ENCODE measurements at places on chromosomes 16 and 17.

DNA sequence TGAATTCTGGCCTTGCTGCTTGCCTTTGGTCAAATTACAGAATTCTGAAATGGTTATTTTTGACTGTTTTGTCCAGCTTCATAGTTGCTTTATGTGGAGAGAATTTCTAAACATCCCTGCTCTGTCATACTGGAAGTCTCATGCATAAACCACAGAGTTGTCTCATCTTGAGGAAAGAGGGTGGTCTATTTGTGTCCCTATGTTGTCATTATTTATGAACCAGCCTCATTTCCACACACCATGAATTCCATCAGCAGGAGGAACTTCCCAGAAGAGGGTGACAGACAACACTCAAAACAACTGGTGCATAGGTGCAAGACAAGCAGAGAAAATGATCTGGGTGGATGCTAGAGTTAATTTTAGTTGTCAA, 525.8 kb upstream of the GOT2 start:
- DNase-seq, result no peak

GRCh38 chr16:78969721-78970120, 630.8 kb downstream of the MAF start:
- no peak for DNase-seq

DNA sequence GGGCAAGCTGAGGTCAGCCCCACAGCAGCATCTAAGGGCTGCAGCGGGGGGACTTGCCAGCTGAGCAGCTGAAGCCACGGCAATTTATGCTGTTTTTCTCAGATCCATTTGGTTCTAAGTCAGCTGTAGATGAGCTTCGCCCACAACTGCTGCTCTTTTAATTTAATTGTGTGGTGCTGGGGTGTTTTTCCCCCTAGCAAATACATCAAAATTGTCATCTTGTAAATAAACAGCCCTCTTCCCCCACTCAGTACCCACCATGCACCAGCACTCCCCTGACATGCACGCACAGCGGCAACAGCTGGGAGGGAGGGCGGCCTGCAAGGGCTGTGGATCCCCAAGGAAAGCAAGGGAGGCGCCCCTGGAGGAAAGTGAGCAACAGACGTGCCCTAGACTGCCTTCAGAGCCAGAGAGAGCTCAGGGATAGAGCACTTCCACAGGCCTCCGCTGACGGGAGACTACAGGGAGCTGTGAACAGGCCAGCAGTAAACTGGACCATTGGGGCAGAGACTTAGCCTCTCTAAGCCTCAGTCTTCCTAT, 149.5 kb downstream of the TMEM132E start:
- DNase-seq, result no peak

DNA sequence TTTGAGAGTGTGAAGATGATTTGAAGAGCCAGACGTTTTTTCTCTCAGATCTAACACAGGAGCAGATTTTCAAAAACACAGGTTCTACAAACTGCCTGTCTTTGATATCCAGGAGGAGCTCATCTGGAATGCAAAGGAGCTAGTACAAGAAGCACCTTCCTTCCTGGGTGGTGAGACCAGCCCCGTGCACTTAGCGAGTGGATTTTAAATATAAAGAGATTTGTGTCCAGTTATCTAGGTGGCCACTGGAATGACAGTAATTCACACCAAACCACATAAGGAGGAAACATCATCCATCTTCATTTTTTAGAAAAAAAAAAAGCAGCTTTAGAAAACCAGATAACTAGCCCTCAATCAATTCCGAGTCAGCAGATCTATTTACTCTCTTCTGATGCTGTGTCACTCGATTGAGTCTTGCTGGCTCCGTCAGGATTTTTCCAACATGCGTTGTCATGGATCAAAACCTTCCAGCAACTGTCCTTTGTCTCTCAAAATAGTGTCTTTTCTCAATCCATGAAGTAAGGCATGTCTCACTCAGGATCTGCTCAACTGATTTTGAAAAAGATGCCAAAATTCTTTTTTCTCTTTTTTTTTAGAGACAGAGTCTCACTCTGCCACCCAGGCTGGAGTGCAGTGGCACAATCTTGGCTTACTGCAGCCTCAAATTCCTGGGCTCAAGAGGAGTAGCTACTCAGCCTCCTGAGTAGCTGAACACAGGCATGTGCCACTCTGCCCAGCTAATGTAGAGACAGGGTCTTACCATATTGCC, 451.2 kb upstream of the PSMD7 start:
- no peak for DNase-seq

- DNase-seq, result no peak
These were observed 96.6 kb downstream of the NXN start for GRCh38 chr17:882827-883585.

DNA sequence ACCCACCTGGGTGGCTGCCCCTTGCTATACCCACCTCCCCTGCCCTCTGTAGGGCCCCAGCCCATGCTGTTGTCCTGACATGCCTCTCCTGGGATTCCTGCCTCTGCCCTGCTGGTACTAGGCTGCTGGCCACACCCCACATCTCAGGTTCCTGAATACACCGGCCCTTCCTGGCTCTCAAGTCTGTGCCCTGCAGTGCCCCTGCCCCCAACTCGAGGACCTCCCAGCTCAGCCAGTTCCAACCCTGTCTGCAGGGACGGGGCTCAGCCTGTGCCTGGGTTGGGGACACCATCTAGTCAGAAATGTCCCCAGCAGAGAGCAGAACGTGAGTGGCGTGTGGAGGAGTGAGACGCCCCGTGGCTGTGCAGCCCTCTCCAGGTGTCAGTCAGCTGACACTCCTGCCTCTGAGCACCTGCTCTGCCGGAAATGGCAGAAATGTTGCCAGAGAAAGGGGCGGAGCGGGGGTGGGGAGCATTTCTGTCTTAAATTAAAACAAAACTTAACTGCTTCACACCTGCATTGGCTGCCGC, 28.7 kb downstream of the ACSF3 start:
- DNase-seq, result no peak

DNA sequence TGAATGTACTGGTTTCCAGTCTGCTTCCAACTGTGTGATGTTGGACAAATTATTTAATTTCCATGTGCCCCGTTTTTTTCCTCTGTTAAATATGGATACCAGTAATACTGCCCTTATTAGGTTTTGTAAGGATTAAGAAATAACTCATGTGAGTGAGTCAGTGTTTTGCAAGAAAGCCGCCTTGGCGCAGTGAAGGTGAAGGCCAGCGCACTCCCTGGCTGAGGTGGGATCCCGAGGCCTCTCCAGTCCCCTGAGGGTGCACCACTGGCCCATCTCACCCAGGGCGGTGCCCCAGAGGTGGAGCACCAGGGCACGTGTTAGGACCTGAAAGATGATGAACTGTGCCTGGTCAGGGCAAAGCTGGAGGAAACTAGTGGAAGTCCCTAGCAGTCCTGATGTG, 43.5 kb downstream of the PHKB start:
- no peak for DNase-seq

Data from kidney glomerular epithelial cell (primary cell).